ENCODE measurements at places on chromosomes 7 and 10.

DNA sequence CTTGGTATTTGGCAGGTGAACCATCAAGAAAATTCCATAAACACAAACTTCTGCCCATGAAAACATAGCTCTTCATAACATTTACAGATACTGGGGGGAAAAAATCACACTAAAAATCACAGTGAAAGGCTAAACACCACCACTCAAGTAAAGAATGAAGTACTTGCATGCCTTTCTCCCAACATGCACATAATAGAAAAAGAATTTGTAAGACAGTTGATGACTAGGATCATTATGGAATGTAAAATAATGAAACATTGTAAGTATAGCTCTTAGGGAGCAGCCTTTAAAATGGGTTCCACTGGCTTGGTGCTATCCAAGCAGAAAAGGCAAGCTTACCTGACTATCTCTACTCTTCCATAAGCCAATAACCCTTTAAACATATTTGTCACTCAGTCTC, 299.9 kb upstream of the LRRN3 start:
- no peak for DNase-seq

DNA sequence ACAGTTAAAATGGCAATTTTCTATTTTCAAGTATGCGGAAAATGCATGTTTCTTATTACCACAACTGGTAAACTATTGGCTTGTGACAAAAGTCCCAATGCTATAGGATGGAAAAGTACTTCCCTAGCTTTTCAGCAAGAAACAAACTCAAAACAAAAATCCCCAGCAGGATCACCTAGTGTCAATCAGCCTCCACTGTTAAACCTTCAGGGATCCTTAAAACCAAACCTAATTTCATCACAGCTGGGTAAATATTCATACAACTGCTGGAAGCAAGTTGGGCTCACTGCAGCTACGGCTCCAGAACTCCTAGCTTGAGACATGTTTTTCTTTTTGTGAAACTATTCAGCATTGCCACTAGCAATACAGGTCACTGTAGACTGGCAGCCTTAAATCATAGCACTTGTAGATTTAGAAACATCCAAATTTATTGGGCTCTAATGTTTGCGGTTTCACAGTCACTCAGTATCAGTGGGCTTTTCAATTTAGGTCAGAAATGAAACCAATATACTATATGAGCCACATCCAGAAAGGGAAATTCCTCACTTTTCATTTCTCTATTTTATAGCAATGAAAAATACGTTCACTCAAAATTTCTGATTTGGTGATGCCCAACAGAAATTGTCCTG, 145.2 kb upstream of the ANK3 start:
- no peak for DNase-seq

GRCh38 chr7:33841705-33842129, 63.6 kb upstream of the BMPER start:
- no peak for DNase-seq

DNA sequence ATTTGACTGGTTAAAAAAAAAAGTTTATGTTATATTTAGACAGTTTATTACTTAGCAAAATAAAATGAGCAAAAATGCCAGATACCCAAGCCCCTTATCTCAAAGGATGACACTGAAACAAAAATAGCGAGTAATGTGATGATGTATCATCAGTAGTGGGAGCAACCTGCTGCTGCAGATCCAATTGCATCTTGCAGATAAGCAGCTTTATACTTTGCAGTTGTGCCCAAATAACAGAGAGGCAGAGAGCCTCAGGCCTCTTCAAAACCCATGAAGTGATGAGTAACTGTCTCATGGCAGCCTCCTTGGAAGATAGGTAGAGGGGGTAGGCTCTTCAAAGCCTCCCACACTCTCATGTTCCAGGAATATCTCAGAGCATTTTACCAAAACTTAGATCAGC, 468.2 kb upstream of the LRRTM3 start:
- DNase-seq, result no peak

GRCh38 chr7:35004531-35005095, 32.7 kb downstream of the DPY19L1 start:
- no peak for DNase-seq

DNA sequence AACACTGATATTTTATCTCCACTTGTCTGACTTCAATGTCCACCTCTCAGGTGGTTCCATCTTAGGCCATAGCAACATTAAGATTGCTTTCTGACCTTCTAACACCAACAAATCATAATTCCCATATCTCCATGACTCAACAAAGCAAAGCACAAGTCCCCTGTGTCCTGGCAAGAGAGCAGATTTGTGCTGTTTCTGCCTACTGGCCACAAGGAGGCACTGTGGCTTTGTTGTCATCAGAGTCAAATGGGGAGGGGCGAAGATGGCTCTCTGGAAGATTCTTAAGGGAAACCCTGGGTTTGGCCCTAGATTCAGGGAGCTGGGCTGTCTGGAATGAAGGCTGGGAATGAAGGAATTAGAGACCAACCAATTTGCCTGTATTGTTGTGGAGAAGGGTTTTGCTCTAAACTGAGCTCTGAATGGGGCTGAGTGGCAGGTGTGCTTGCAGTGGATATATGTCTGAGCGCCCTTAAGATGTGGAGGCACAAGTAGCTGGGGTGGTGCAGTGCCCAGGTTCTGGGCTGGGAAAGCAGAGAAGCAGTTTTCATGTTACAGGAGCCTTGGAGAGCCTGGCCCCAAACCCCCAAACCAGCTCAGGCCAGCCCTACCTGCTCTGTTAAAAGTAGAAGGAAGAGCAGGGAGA, 154.8 kb upstream of the PRSS58 start:
- DNase-seq, result peak; percentile 55

GRCh38 chr10:120012566-120012965, 120.0 kb downstream of the SEC23IP start:
- DNase-seq, result no peak

GRCh38 chr7:131537571-131537978, 18.9 kb downstream of the PODXL start:
- DNase-seq, result no peak

GRCh38 chr7:16528520-16528919, 1.9 kb downstream of the LRRC72 start:
- DNase-seq, result no peak

- DNase-seq, result peak; percentile 50
Measured at GRCh38 chr10:35335133-35336083, 901 bp upstream of the CCNY start.
